ENCODE measurements at places on chromosomes 3 and 15. TPM values are rescaled to one million over a fixed set of nuclear protein-coding genes. Genes with fewer than 3 reads are reported as not detected.

Gene UCN2
- total RNA-seq, result 5.9 TPM

Gene ALPK3
- 0.07 TPM for total RNA-seq

Gene DUSP7
- 20.8 TPM for total RNA-seq

Gene LINGO1
- total RNA-seq, result 9.9 TPM

Gene ETV5
- total RNA-seq, result 24.5 TPM
